ENCODE measurements at places on chromosomes 16 and 17.
A peak's percentile ranks its signal among the peaks of the same experiment; 100 is the strongest.

DNA sequence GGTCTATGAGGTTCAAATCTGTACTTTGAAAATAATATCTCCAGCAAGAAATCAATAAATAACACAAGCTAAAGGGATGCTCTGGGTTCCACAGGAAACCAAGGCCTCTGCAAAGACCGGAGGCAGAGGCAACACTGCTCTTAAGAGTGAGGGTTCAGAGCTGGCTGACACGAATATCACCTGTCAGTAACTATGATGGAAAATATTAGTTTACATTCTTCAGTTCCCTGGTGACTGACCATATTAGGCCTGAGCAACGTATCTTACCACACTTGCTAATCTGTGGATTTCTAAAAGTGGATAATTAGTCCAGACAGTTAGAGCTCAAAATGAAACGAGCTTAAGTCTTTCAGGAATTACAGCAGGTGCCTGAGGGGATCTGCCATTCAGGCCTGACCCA is 459.3 kb downstream of the HS3ST3B1 start:
- no peak for DNase-seq

DNA sequence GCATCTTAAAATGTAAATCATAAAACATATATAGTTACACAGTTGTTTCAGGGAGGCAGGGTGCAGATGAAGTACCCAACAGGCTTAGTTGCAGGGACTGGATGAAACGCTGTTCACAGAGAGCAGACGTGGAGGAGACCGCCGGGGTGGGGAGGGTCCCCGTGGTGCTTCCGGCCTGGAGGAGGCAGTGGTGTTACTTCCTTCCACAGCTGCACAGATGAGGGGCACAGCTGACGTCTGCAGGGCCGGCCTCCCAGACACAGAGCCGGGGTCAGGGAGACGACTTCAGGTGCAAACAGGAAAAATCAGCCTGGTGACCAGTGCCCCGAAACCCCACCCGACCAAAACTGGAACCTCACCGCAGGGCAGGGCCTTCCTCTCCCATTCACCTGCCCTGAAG is 17.1 kb downstream of the SPIRE2 start:
- DNase-seq = no peak

GRCh38 chr17:37488607-37489196 is 989 bp upstream of the DUSP14 start:
- DNase-seq = peak; percentile 30

DNA sequence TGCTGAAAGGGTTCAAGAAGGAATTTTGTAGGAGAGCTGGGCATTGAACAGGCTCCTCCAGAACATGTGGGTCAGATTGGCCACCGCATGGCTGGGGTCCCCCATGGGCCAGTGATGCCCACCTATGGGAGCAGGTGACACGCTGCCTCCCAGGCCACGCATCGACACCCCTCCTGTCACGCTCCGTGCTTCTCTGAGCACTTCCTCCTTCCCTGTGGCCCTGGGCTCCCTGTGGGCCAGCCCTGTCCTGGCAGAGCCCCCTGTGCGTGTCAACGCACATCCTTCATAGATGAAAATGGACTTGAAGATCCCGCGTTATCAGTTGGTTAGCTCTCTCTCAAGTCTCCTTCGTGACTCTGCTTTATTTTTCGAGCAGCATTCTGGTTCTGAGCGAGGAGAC is 160.3 kb downstream of the RPTOR start:
- DNase-seq = no peak

DNA sequence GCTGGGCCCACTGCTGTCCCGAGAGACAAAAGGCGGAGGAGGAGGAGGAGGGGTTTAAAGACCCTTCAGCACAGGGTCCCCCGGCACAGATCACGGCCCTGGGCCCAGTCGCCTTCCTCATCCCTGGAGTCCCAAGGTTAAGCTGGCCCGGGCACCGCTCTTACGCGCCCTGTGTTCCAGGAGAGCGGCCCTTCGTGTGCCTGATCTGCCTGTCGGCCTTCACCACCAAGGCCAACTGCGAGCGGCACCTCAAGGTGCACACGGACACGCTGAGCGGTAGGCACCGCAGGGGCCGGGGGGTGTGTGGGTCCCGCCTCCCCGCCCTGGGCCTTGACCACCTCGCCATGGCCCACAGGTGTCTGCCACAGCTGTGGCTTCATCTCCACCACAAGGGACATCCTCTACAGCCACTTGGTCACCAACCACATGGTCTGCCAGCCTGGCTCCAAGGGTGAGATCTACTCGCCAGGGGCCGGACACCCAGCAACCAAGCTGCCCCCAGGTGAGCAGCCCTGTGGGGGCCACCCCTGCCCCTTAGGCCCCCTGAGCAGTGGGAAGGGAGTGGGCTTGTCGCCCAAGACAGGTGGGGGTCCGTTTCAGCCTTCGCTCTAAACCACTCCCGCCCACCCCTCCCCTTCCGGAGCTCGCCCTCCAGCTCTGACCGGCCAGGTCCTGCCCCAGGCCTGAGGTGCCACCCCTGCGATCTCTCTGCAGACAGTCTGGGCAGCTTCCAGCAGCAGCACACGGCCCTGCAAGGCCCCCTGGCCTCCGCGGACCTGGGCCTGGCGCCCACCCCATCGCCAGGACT is 37.6 kb upstream of the ZC3H18 start:
- DNase-seq = no peak

DNA sequence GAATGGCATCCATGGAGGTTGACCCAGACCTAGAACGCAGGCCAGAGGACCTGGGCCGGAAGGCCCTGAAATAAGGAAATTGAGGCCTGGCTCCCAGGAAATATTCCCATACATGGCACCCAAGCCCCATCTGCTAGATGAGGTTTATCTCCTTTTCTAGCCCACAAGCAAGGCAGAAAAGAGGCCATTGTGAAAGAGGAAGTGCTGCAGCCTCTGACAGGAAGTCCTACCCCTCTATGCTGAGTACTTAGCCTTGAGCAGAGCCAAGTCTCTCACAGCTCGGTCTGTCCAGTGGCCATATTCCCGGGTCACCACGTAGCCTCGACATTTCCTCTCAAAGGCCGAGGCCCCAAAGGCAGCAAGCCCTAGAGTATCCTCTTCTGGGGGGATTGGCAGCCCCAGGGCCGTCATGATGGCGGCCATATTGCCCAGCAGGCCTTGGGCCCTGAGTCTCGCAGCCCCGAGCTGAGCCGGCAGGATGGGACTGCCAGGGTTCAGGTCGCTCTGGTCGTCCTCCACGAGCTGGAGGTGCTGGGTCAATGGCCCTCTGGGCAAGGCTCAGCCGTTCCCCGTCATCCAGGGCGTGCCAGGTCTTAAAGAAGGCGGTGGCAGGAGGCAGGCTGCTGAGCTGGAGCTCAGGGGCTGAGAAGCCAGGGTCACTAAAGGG is 7.8 kb downstream of the CTF1 start:
- DNase-seq = no peak

- DNase-seq = no peak
Observed at GRCh38 chr16:77063676-77064016, 127.3 kb upstream of the MON1B start.

GRCh38 chr16:67370661-67371060 is 22.6 kb downstream of the TPPP3 start:
- no peak for DNase-seq

DNA sequence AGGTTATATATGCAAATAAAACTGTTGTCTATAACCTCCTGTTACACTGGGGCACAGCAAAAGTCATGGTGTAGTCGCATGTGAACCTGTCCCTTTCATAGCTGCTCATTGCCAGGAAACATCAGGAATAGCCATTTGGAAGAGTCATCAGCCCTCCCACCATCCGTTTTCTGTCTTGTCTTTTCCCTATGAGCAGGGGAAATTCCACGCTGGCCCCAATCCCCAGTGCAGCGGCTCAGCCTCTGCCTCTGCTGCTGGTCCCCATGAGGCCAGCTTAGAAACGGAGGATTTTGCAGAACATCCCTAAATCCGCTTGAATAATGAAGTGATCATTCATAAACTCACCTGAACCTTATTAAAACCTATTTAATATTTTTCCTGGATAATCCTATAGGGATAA is 10.5 kb downstream of the MAPT start:
- no peak for DNase-seq

DNA sequence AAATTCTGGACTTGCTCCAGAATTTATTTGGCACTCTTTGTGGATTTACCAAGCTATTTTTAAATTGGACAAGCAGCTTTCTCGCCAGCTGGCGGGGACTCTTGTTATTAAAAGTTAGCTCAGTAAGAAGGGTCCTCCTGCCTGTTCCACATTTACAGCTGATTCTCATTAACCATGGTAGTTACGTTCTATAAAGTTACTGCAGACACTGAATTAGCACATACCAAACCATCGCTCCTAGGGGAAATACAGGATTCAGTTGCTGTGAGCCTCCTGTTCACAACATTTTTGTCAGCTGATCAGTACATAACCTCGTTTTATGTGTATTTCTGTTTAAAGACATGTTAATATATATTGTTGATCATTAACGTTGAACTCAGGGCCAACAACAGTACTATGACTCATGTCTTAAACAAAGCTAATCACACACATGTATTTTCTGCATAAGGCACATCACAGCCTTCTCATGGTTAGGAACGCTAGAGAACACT is 4.2 kb downstream of the LDAF1 start:
- no peak for DNase-seq

DNA sequence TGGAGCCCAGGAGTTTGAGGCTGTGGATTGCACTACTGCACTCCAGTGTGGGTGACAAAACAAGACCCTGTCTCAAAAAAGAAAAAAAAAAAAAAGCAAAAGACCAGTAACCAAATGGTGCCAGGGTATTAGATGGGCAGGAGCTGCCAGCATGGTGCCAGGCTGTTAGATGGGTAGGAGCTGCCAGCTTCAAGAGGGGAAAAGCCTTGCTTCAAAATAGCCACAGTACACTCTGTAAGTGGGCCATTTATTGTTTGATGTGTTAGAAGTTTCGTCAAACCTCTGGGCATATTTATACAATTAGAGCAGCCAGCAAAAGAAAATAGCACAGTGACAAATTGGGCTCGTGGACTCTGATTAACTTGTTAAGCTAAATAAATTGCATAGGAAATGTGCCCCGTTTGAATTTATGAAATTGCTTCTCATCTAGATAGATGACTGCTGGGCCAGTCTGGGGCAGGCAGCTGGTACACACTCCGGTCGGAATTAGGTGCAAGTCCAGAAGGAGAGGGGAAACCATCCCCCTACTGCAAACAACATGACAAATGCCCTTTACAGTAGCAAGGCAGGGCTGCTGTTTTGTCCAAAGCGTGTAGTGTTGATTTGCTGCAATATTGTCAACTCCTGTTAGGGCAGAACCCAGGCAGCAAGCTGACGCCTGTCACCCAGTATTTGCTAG is 126.3 kb upstream of the IRX3 start:
- DNase-seq = no peak

DNA sequence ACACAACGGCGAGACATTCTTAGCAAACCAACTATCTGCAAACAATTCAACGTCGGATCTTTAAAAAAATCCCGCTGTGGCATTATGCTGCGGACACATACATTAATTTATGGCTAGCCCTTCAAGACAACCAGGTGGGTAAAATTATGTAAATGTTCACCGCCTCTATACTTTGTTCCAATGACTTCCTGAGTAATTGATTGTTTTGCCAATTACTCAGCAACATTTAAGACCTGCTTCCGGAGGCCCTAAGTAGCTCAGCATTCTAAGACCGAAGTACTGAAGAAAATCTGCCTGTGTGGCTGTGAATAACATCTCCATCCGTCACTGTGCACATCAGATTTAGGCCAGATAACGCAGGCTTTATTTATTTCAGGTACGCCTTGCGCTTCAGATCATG is 23.3 kb downstream of the QPRT start:
- DNase-seq = peak; percentile 53

GRCh38 chr17:13601776-13602551 is at the start of gene HS3ST3A1:
Gene HS3ST3A1 (minus strand): TSS chr17:13601929. CDS start chr17:13601129, 800 bp downstream.
- DNase-seq = no peak

- no peak for DNase-seq
Observed at GRCh38 chr16:13873835-13874438, 46.0 kb upstream of the ERCC4 start.

GRCh38 chr16:82011199-82011641 is at the start of gene SDR42E1:
Gene SDR42E1 (minus strand): TSS chr16:82011470. CDS start chr16:82000858, 10,612 bp downstream.
- DNase-seq = peak; percentile 49

GRCh38 chr16:78002915-78003538 is 19.3 kb upstream of the CLEC3A start:
- DNase-seq = peak; percentile 39

DNA sequence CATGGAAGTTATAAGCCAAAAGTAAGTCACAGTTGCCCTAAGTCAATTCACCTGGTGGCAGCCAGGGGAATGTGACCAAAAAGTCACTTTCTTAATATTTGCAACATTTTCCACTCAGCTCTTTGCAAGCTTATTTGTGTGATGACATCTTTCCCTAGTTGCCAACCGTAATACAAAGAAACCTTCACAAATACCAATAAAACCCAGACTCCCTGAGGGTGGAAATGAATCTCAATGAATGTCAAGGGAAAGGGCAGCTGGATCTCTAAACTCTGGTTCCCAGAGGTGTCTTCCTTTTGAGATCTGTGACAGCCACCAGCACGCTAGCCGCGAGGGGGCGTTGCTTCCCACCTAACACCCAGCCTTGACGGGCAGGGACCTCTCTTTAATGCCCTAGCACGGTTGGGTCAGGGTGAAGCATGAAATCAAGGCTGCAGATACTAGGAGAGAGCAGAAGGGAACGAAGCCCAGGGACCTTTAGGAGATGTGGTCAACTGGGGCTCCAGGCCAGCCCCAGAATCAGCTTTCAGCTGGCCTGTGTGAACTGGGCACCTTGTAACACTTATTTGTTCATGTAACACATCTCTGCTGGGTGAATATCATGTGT is 82.2 kb downstream of the CMC2 start:
- DNase-seq = peak; percentile 4

DNA sequence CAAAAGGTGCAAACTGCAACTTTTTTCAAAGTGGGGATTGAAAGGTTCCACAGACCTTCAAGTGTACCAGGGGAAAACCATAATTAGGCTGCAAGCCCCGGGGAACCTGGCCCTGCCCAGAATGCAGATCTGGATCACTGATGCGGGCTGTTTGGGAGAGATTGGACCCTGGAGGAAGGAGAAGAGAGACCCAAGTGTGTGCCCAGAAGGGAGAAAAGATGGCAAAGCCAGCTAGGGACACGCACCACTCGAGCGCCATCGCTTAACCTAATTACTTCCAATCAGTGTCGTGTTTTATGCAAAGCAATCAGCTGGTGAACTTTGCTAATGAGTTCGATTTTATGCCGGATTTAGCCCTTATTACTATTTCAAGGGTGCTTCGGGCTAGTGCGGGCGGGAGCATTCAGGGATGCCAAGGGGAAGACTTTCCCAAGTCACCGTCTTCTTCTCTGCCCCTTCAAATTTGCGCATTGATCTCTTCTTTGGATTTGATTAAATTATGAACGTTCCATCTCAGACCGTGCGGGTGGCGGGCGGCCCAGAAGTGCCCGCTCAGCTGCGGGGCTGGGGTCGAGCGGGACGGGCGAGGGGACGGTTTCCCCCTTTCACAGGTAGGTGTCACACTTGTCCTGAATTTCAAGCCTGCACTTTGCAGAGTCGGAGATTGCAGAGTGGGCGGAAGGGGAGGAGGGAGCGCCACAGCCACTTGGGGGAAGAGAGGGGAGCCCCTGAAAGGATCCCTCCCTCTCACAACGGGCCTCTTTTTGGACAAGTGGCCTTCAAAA is 4.0 kb downstream of the IRX5 start:
- DNase-seq = no peak

- no peak for DNase-seq
Observed at GRCh38 chr17:47013341-47013740, 34.3 kb upstream of the RPRML start.

- no peak for DNase-seq
Observed at GRCh38 chr17:76962858-76963257, 94.7 kb downstream of the MGAT5B start.

- no peak for DNase-seq
Observed at GRCh38 chr16:11138022-11138768, 117.8 kb downstream of the SOCS1 start.

Data from effector memory CD8-positive, alpha-beta T cell (primary cell).